Activated B cell treated with CpG ODN at 0.5 μM for 24 hours (primary cell): ENCODE measurements at places on chromosomes 12 and 14. TPM values are rescaled to one million over a fixed set of nuclear protein-coding genes. Genes with fewer than 3 reads are reported as not detected.

DNA sequence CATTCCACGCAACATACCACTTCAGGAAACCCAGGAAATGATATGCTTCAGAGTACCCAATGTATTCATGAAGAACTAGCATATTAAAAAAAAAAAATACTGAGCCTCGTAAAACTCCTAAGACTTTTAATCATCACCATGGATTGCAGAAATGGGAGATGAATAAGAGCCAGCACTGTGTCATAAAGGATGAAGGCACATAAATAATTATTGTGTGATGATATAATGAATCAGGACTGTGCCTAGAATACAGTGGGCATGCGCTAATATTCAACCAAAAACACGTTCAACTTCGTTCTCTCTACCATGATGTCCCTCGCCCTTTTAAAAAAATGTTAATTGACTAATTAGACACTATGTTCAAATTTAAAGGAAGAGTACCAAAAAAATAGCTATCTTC lies 68.7 kb downstream of the CIT start:
- no peak for DNase-seq

DNA sequence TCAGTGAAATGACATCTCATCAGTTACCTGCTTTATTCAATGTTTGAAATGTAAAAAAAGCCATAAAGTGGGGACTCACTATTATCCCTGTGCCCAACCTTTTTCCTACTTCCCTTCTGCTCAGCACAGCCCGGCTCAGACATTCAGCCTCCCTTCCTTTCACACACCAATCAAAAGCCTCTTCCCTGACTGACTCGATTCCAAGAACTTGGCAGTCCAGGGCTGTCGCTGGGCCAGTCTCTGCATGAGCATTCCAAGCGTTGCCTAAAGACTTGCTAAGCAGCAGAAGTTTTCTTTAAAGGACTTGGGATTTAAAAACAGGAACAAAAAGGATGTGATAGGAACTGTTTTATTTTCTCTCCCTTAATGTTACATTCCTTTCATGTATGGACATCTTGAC lies 22.7 kb downstream of the ITPR2 start:
- no peak for DNase-seq

- DNase-seq: no peak
These were observed 89.4 kb upstream of the DIO3 start for GRCh38 chr14:101471723-101472517.

DNA sequence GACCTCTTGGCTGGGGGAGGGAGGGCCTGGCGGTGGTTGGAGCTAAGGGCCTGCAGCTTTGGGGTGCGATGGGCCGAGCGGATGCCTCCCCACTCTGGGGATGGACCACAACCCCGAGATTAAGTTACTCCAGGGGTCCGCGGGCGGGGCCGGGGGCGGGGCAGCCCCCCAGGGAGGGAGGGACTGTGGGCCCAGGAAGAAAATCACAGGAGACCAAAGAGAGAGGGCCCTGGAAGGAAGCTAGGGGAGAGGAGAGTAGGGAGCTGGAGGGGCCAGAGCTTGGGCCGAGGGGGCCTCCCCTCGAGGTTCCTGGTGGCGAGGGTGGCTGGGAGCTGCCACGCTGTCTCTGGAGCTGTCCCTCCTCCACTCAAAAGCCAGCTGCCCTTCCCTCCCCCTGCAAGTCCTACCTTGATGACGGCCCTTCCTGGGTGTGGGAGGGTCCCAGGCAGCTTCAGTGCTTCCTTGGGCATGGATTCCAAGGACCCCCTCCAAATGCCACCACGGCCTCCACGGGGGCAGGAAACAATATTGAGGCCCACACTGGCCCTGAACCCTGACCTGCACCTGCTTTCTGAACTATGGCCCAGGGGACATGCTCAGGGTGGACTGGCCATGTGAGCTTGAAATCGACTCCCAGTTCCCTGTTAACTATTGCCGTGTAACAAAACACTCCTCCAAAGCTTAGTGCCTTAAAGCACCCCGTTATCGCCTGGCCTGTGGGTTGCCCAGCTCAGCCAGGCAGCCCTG lies 610 bp upstream of the NUDT14 start:
- no peak for DNase-seq

DNA sequence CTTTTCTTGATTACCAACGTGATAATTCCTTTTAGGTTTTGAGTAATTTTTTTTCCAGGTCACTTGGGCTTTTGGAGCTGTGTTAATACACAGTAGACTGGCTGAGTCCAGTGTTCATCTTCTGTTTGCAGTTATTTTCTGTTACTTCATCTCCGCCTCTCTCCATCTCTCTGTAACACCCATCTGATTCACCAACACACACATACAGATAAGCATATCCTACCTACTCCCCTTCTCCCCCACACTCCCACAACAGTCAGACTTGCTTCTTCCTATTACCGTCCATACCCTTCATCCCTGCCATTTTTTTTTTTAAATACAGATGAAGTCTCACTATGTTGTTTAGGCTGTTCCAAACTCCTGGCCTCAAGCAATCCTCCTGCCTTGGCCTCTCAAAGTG lies 72.7 kb upstream of the MANSC4 start:
- DNase-seq: no peak

DNA sequence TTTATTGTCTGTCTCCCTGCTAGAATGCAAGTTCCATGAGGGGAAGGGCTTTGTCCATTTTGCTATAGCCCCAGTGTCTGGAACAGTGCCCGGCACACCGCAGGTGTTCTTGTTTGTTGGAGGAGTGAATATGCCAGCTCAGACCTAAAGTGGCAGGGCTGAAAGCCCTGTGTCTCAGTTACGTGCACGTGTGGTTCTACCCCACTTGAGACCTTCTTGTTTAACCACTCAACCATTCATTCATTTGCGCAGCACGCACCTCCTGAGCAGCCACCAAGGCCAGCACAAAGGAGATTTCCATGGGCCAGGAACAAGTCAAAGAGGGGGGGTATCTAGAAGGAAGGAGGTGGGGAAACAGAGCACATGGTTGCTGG lies 338.0 kb upstream of the FKBP4 start:
- no peak for DNase-seq

The CACNA1C gene
- total RNA-seq: 0.02 TPM in 2 replicates

- no peak for DNase-seq
These were observed 727.0 kb downstream of the C12orf50 start for GRCh38 chr12:87302126-87302745.

GRCh38 chr12:12466157-12466556 lies 96.5 kb downstream of the DUSP16 start:
- no peak for DNase-seq

- no peak for DNase-seq
These were observed 197.0 kb downstream of the SLC41A2 start for GRCh38 chr12:104761091-104761490.

The NANOG gene
- not detected in 2 replicates for total RNA-seq

GRCh38 chr12:125922330-125922729 lies 857.1 kb downstream of the AACS start:
- DNase-seq: no peak

The PLEKHD1 gene
- total RNA-seq: 0.22 and 0.24 TPM in 2 replicates

DNA sequence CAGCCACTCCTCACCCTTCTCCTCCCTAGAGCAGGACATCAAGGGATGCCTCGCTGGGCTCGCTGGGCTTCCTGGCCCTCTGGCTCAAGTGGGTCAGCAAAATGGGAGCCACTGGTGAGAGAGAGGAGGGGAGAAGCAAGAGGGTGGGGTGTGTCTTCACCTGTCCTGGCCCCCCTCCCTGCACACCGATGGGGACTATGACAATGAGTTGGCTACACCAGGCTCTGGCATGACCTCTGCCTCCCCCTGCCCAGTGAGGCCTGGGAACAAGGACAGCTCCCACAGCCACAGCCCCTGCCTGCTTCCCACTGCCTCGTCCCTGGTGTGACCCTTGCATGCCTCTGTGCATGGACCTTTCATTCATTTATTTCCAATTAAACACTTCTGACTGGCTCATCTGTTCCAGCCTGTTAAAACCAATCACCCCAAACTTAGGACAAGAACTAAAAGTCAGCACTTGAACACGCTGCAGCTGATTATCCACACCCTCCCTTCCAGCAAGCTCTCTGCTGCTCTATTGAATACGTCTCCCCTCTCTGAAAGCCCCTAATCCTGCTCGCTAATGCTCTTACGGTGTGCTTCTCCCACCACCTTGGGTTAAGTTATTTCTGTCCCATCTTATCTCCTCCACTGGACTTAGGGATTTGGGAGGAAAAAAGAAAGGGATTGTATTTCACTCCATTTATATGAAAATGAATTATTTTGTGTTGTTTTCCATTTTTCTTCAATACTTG lies 5.8 kb upstream of the PPP2R5C start:
- DNase-seq: no peak

The STYX gene
- total RNA-seq: 13.1 and 13.5 TPM in 2 replicates

The TEX52 gene
- not detected in 2 replicates for total RNA-seq

The GCN1 gene
- total RNA-seq: 116 and 155 TPM in 2 replicates

DNA sequence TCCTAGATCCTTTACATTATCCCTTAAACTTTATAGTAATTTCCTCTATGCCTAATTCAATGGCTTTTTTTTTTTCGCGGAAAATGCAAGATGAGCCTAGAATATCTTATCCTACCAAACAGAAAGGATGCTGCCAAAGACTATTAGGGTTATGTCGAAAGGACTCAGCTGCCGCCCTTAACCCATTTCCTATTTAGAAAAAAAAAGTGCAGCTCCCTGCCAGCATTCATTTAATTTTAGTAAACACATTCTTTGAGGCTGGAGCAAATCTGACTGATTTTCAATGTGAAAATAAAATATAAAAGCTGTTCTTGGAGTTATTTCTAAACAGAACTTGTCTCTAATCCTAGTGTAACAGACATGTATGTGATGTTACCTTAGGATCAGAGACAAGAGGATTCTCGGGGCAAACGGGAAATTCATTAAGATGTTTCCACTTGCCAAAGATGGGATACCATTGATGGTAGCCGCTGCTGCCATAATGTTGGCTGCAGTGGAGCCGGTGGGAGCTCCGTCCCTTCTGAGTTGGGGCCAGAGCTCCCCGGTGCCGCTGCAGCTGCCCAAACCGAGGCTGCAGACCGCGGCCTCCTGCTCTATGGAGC lies 8.2 kb upstream of the A2M start:
- DNase-seq: no peak
